ENCODE measurements at places on chromosomes 7 and 10.

- no peak for DNase-seq
Measured at GRCh38 chr7:49324707-49325106, 400.4 kb downstream of the CDC14C start.

GRCh38 chr10:64033711-64034110 lies 512.5 kb downstream of the REEP3 start:
- DNase-seq, result no peak

DNA sequence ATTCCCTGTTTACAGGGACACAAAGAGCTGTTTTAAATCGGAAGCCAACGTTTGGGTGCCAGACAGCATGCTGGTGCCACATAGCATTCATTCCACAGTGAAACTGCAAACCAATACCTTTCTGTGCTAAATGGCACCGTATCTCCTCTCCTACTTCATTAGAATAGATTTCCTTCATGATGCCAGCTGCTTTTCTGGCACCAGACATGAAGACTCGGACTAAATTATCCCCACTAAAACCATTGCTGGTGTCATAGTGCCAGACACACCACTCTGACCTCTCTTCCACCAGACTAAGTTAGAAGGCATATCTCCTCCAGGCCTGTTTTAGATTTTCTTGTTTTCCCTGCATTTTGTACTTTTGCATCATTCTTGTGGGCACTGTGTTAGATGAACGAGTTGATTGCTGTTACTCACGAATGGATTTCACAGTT lies 155.1 kb downstream of the ETV1 start:
- no peak for DNase-seq

- no peak for DNase-seq
Measured at GRCh38 chr10:30052062-30052461, 7.3 kb downstream of the JCAD start.

DNA sequence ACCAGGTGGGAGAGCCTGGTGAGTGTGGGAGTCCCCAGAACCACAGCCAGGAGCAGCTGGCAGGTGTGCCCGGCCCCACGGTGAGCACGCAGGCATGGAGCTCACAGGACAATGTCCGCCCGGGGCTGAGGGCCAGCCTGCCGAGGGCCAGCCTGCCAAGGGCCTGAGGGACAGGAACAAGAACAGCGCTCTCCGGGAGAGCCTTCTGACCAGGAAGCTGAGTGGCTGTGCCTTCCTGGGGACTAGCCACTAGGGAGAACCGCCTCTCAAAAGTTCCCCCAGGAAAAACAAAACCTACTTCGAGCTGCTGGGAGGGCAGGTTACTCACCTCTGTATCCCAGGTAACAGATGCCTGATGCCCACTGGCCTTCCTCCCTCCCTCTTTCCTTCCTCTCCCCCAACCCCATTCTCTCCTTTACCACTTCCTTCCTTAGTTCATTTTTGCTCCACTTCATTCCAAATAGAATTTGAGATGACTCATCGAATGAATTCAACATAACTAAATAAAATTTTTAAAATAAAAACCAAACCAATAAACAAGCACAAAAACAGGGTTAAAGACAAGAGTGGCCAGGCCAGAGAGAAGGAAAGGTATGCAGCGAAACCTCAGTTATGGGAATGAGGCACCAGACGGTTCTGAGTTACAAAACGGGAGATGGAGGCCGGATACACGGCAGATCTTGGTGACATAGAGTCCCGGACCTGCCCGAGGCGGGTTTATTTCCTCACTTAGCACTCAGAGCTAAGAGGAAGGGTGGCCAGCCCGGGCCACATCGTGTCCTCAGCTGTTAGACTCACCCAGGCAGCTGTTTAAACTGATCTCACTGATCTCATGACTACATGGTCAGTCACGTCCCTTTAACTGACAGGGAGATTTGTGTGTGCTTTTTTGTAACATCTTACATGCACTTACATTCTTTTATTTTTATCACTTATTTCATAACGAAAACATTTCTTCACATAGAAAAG lies 128.5 kb downstream of the TNS3 start:
- no peak for DNase-seq

DNA sequence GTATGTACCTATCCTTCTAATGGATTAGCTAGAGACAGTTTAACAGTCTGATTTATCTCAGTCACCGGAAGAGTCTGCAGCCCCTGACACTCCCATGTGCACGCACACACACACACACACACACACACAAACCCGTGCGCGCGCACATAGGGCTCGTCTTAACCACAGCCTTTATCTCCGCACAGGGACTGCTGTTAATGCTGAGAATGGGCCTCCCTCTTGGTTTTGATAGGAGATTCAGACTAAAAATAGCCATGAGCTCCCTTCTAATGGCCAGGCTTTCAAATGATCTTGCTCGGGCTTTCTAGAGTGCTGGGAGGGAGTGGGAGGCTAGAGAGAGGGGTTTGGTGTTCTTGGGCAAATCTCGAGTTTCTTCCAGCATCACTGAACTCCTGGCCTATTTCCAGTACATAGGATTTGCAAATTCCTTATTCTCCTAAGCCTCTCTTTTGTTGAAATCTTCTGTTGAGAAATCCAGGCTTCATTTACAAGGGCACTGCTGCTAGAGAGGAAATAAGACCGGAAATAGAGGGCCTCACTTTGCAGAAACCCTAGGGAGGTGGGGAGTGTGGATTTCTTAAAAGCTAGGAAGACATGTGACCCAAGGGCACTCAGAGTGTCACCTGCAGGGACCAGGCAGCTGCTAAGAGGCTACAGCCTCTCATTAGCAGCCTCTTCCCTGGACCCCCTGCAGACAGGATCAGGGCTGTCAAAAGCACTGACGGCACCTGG lies 2.4 kb downstream of the TMEM72 start:
- DNase-seq, result no peak

DNA sequence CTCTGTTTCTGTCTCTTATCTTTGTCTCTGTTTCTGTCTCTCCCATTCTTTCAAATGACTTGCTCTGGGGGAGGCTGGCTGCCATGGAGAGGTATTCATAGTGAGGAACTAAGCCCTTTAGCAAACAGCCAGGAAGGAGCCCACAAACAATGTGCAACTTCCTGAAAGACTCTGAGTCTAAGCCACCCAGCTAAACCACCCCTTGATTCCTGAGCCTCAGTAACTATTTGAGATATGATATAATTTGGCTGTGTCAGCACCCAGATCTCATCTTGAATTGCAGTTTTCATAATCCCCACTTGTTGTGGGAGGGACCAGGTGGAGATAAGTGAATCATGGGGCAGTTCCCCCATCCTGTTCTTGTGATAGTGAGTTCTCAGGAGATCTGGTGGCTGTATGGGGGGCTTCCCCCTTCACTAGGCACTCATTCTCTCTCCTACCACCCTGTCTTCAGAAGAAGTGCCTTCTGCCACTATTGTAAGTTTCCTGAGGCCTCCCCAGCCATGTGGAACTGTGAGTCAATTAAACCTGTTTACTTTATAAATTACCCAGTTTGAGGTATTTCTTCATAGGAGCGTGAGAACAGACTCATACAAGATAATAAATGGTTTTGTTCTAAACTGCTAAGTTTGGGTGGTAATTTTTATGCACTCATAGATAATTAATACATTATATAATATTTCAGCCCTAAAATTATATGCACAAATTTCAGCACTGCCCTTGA lies 121.2 kb upstream of the FOXP2 start:
- DNase-seq, result no peak

GRCh38 chr7:14095233-14095950 lies 105.9 kb upstream of the ETV1 start:
- no peak for DNase-seq

GRCh38 chr7:81053623-81054022 lies 134.8 kb upstream of the SEMA3C start:
- DNase-seq, result no peak

GRCh38 chr10:77506517-77507200 lies 130.9 kb downstream of the KCNMA1 start:
- DNase-seq, result no peak
